ENCODE measurements at places on chromosomes 7 and 10. TPM values are rescaled to one million over a fixed set of nuclear protein-coding genes. Genes with fewer than 3 reads are reported as not detected.
A peak's percentile ranks its signal among the peaks of the same experiment; 100 is the strongest.

DNA sequence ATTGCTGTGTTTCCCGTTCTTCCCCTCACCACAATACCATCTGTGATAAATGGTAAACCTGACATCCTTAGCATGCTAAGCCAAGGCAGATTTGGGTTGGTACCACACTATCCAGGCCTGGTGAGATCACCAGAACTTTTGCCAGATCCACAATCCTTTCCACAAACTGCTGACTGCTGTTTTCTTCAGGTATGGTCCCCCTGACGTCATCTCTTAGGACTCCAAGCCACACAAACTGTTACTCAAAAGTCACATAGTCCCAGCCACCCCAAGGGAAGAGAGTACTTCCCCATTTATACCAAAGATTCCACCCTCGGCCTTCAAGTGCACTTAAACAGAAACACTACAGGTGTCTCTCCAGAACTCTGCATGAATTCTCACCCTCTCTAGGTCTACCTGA is 34.8 kb downstream of the SLC25A13 start:
- no peak for DNase-seq

DNA sequence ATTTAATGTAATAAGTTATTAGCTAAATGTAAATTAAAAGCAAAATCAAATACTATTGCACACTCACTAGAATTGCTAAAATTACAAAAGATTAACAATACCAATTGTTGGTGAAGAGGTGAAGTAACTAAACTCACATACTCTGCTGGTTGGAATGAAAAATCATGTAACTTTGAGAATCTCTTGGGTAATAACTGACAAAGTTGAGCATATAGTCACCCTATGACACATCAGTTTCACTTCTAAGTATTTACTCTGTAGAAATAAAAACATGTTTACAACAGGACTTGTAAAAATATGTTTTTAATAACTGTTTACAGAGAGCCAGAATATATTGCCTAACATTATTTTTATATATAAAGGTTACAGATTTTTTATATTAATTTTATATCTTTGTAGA is 33.6 kb downstream of the CNTNAP2 start:
- DNase-seq: no peak

- DNase-seq: no peak
Measured at GRCh38 chr7:70390251-70390650, 741.7 kb upstream of the GALNT17 start.

GRCh38 chr10:117621795-117622420 is 79.4 kb downstream of the EMX2 start:
- no peak for DNase-seq

DNA sequence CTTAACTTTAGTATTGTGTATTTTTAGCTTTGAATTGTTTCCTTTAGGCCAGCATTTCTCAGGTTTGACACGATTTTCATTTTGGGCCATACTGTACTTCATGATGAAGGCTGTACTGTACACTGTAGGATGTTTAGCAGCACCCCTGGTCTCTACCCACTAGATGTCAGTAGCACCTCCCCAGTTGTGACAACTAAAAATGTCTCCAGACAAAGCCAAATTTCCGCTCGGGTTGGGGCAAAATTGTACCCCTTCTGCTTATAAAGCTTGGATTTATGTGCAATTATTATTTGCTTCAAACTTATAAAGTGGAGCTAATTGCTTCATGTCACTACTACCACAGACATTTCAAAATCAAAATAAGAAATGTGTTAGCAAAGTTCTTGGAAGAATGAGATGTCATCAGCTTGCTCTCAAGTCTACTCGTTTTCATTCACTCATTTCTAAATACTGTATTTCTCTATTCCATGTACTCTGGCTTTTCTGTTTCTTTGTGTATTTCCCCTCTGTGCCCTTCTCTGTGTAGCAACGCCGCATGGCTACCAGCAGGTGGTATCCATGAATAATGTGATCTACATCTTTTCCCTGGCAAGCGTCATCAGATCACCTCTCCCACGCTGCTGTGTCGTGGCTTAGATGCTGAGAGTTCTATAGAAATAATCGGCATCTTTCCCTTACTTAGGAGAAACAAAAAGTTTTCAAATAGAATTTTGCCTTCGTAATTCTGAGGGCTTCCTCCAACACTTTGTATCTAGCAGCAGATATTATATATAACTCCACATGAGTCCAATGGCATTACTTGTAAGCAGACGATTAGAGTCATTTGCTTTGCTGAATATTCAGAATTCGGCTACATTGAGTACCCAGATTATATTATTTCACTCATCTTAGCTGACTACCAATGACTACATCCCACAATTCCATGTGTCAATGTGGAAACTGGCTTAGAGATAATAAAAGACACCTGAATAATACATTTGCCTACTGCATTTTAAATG is 47.8 kb upstream of the CALCR start:
- DNase-seq: no peak

UPK3BL2 gene
- 6.2 TPM for polyA plus RNA-seq

NCF1 gene
- 0.36 TPM for polyA plus RNA-seq

- DNase-seq: no peak
Measured at GRCh38 chr10:130108934-130109604, 1.6 kb downstream of the C10orf143 start.

- no peak for DNase-seq
Measured at GRCh38 chr10:71213761-71214440, 1.5 kb downstream of the UNC5B start.

EEPD1 gene
- 45.5 TPM for polyA plus RNA-seq

GRCh38 chr7:88117325-88117724 is 102.5 kb downstream of the SRI start:
- DNase-seq: no peak

AOAH gene
- 0.38 TPM for polyA plus RNA-seq

CD36 gene
- 166 TPM for polyA plus RNA-seq

DNA sequence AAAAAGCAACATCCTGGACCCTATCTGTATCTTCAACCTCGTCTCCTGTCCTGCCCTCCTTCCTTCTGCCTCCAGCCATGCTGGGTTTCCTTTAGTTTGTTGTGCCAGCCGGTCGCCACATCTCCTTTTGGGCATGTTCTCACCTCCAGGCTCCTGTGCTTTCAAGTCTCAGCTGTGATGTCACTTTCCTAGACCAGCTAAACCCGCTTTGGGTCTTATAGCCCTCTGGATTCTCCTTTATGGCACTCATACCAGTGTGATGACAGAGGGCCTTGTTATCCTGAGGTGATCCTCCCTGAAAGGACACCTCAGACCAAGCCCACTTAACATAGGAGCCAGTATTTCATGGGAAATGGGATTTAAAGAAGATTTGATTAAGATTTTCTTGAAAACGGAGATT is 108.6 kb downstream of the EMX2 start:
- DNase-seq: no peak

DNA sequence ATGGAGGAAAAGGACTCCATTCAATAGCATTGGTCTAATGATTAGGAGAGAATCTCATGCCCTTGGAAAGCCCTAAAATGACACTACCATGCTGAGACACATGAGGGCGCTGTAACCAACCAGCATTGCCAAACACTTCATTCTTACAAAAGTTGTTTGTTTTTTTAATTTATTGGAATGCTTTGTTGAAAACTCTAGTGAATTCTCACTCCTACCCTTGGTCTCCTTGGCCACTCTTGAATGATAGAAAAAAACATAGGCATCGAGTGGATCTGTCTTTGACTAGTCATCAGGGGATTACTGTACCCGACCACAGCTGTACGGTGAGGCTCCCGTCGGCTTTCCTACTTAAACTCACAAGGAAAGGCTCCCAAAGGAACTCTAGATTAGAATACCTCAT is 29.3 kb upstream of the ADD3 start:
- no peak for DNase-seq

DNA sequence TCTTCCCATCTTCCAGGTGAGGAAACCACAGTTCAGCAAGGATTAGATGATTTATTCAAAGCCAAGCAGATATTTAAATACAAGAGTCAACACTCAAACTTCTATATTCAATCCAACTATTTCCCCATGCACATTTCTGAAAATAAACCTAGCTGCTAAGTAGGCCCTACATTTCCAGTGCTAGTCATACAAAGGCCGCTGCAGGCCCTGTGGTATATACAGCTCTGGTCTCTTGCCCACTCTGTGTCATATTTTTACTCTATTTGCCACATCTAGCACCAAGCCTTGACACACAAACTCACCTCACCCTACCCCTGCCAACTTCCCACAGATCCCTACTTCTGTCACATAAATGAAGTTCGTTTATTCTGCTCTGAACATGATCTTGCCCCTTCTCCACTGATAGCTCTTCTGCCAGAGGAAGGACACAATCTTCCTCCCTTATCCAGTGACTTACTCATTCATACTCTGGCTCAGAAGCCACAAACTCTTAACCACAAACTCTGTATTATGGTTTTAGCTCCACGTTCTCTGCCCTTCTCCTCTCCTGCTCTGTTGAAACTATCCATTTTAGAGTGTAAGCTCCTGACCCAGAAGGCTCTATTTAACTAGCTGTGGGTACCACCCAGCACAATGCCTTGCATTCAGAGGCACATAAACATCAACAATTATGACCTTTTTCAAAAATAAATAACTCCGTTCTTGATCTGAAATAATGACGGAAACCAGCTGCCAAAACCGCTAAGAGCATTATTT is 180.7 kb downstream of the CPEB3 start:
- no peak for DNase-seq

- no peak for DNase-seq
Measured at GRCh38 chr10:62081341-62082270, 180.1 kb downstream of the ARID5B start.

- no peak for DNase-seq
Measured at GRCh38 chr7:105711726-105712402, 130.6 kb upstream of the EFCAB10 start.

- peak; percentile 52 for DNase-seq
Measured at GRCh38 chr7:495326-495725, 24.3 kb downstream of the PDGFA start.

- DNase-seq: no peak
Measured at GRCh38 chr10:108817135-108817534, 1106.2 kb downstream of the XPNPEP1 start.

TMEM196 gene
- polyA plus RNA-seq: not detected

DNA sequence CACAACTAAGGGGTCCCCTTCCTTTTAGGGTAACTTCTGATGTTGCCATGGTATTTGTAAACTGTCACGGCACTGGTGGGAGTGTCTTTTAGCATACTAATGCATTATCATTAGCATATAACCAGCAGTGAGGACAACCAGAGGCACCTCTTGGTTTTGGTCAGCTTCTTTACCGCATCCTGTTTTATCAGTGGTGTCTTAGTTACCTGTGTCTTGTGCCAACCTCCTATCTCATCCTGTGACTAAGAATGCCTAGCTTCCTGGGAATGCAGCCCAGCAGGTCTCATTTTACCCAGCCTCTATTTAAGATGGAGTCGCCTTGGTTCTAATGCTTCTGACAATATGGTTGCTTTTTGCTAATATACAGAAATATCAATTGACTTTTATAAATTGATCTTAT is 54.9 kb downstream of the AHCYL2 start:
- DNase-seq: no peak

DNA sequence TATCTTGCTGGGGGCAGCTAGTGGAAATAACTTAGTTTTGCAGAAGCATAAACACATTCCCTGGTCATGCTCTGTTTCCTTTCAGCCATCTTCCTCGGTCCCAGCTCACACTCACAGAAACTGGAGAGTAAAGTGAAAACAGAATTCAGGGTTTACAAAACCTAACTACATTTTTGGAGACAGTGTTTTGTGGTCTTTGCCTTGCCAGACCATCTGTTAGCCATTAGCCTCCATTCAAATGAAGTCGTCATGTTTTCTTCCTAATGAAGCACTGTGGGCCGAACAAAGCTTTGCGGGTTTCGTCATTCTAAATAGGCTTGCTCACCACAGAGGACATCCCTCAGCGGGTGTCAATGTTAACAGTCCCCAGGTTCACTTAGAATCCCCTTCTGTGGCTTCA is 214.6 kb upstream of the TMEM72 start:
- no peak for DNase-seq

GRCh38 chr7:72335561-72336381 is 76.4 kb downstream of the CALN1 start:
- DNase-seq: no peak

MYO1G gene
- polyA plus RNA-seq: 0.30 TPM

DNA sequence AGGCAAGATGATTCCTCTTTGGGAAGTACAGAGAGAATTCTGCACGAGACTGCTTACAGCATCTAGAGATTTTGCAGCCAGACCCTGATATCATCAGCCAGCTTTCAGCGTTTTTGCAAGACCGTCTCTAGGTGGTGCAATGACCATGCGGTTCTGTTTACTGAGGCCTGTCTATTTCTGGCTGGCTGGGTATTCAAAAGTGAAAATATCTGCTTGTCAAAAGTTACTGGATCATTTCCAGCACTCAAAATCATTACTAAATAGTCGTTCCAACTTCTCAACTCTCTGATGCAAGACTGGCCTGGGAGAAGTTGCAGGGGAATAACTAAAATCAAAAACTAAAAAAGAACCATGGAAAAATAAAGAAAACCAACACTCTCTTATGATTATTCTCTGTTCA is 240.1 kb downstream of the ELMO1 start:
- peak; percentile 63 for DNase-seq

DNA sequence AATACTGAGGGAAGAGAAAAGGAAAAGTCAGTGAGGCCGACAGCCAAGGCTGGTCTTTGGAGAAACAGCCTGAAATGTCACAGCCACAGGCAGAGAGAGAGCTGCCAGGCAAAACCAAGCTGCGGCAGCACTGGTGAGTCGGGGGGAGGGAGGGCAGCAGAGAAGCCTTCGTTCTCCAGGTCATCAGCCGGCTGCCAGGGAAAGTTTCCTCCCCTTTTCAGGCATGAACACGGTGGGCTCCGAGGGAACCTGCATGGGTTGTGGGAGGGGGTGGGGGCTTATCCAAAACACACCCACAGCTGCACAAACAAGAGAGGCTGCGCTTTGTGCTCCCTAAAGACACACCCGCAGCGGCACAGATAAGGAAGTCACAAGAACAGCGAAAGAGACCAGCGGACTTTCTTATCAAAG is 62.3 kb upstream of the NKX6-2 start:
- no peak for DNase-seq

DNA sequence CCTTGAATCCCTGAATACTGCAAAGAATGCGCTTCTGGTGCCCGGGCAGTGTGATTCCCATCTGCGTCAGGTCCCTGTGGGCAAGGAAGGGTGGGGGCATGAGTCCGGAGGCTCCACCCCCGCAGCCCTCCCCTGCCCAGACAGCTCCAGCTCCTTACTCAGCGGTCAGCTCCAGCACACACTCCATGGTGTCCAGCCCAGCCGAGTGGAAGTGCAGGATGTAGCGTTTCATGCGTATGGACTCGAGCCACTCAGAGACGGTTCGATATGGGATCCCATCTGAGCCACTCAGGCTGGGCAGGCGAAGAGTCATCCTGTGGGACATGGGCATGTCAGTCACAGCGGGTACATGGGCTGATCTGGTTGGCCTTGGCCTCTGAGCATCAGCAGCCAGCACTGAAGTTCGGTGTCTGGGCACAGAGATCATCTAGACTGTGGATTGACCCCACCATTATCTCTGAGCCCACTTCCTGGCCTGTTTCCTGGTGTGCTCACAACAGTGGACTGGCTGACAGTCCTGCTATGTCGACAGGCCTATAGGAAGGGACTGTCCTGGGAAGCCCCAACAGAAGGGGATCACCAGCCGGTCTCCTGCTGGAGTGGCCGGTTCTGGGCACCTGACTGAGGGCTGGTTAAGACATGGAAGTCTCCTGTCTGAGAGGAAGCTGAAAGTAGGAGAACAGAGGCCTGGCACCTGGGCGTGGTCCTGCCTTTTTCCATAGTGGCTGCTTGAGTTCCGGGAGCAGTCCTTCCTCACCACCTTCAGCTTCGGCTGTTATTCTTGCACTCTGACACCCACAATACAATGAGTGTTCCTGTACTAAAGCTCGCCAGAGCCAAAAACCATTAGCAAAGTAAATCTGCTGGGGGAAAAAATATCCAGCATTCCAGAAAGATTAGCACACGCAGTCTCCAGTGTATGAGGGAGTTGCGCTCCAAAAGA is 10.6 kb downstream of the ZYX start:
- peak; percentile 81 for DNase-seq

CALCR gene
- 0.34 TPM for polyA plus RNA-seq
